ENCODE measurements at places on chromosomes 1 and 21. TPM values are rescaled to one million over a fixed set of nuclear protein-coding genes. Genes with fewer than 3 reads are reported as not detected.

F13B gene
- not detected for total RNA-seq

AQP10 gene
- not detected for total RNA-seq

CRNN gene
- total RNA-seq = not detected

PRR9 gene
- not detected for total RNA-seq

PFKFB2 gene
- total RNA-seq = 1.3 TPM

CD1E gene
- not detected for total RNA-seq

NR1I3 gene
- not detected for total RNA-seq

EFNA3 gene
- 0.56 TPM for total RNA-seq

Data from IMR-90 (cell line).